ENCODE measurements at places on chromosomes 13 and 19. TPM values are rescaled to one million over a fixed set of nuclear protein-coding genes. Genes with fewer than 3 reads are reported as not detected.
A peak's percentile ranks its signal among the peaks of the same experiment; 100 is the strongest.

DNA sequence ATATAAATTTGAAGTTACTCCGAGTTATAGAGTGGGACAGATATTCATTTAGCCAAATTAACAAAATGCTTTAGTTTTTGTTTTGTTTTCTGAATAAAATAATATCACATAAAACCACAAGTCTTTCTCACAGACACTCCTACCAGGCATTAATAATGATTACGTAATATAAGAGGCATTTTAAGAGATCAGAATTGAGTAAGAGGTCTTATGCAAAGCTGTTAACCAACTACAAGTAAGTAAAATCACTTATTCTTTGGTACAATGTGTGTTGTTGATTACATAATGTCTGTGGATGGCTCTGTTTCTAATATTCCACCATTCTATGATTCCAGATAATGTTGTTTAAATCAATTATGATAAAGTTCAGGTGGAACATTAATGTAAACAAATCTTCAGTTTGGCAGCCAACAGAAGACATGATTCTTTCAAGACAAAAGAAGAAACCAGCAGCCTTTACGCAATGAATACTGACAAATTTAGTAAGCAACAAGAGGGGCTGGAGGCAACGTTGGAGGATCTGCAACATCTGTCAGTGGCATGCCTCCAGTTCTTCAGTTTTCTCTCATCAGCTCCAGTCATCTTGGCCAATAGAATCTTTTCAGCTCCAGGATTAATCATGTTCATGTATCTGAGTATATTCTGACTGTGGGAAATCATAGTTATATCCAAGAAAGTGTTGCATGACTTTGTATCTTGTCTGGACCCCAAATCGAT is 403.8 kb downstream of the SLITRK5 start:
- no peaks in the 10 kb centered on the region for H3K4me1 ChIP-seq
- H3K4me3 ChIP-seq = no peak overlapping the region
- H3K27me3 ChIP-seq = no peaks in the 10 kb centered on the region
- H3K27ac ChIP-seq = no peak overlapping the region
- H3K36me3 ChIP-seq = no peaks in the 10 kb centered on the region
- no peak for DNase-seq

GRCh38 chr19:42207767-42208271 is 9.7 kb downstream of the DEDD2 start:
- H3K4me3 ChIP-seq = no peak overlapping the region
- H3K4me1 ChIP-seq = peaks cover 55% of the 10 kb centered on the region
- peaks cover 37% of the 10 kb centered on the region for H3K36me3 ChIP-seq
- peak overlapping the region; percentile 60 for H3K27ac ChIP-seq
- DNase-seq = peak; percentile 40

- H3K27me3 ChIP-seq = no peaks in the 10 kb centered on the region
- peaks cover 28% of the 10 kb centered on the region for H3K36me3 ChIP-seq
- no peak overlapping the region for H3K27ac ChIP-seq
- no peak overlapping the region for H3K4me3 ChIP-seq
These were observed 13.8 kb downstream of the TGFB1 start for GRCh38 chr19:41339936-41340335.

DNA sequence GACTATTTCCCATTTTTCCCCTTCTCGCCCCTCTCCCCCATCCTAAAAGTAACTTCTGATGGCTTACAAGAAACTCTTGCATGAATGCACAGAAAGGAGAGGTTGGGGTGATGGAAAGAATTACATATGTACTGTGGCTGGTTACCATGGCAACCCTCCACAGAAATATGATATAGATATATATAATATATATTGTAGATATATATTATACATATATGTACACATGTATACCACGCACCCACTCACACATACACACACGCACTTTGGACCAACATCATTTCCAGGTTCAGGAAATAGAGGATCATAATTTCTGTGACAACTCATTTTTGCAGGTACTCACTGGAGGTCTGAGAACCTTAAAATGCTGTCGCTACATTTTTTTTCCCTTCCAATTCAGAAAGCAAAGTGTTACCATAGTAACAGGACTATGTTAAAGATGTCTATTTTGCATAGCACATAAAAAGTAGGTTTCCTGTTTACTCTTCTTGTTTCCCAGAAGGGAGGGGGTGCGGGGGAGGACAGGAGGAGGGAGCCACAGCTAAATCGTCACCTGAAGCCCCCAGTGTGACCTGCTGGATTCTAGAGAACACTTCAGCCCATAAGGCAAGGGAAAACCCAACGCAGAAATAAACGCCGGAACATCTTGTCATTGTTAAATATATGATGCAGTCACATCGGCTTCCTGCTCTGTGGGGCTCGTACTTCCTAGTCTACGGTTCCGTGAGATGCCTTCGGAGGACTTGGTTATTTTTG is 44.7 kb downstream of the EFNB2 start:
- peak; percentile 7 for DNase-seq
- H3K4me3 ChIP-seq = peak overlapping the region; percentile 40
- H3K4me1 ChIP-seq = peaks cover 22% of the 10 kb centered on the region
- H3K27ac ChIP-seq = no peak overlapping the region
- H3K36me3 ChIP-seq = no peaks in the 10 kb centered on the region

DNA sequence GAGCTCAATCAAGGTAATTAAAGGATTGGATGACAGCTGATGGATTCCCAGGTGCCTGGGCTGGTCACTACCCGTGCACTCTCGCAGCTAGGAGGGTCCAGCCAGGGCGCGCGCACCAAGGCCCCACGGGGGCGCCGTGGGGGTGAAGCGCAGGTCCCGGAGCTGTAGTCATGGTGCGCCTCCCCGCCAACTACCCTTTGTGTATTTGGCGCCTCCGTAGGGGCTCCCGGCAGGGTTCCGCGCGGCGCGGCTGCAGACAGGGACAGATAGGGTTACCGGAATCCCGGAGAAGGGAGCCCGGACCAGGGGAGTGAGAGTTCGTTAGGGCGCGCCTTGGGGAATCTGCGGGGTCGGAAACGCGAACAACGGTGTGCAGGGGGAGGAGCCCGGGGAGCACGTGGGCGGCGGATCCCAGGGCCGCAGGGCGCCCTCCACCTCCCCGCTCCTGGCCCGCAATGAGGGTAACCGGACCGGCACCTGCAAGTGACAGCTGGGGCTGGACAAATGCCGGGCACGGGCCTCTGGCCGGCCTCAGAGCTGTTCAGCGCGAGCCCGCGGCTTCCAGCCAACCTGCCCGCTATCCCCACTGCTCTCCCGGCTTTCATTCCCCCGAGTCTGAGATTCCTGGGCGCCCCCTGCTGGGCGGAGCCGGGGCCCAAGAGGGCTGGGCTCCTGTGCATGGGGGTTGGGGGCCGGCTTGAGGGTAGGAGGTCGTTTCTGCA is 3.4 kb upstream of the PRAM1 start:
- peak; percentile 81 for DNase-seq
- H3K27ac ChIP-seq = peak overlapping the region; percentile 63
- peaks cover 8% of the 10 kb centered on the region for H3K4me1 ChIP-seq
- no peaks in the 10 kb centered on the region for H3K36me3 ChIP-seq
- peak overlapping the region; percentile 84 for H3K4me3 ChIP-seq

- no peak overlapping the region for H3K4me3 ChIP-seq
- no peak for DNase-seq
- H3K27me3 ChIP-seq = peaks cover 4% of the 10 kb centered on the region
- H3K27ac ChIP-seq = no peak overlapping the region
- peaks cover 48% of the 10 kb centered on the region for H3K4me1 ChIP-seq
- peaks cover 2% of the 10 kb centered on the region for H3K36me3 ChIP-seq
These were observed 3.0 kb downstream of the KCTD12 start for GRCh38 chr13:76883236-76883635.

- H3K27me3 ChIP-seq = no peaks in the 10 kb centered on the region
- H3K27ac ChIP-seq = no peak within 1 kb of the TSS
- H3K36me3 ChIP-seq = peaks cover 6% of the 10 kb centered on the region
- H3K4me3 ChIP-seq = peak within 1 kb of the TSS; percentile 71
These were observed at the start of gene CTXN1 for GRCh38 chr19:7926021-7926726. Gene CTXN1 (minus strand): TSS chr19:7926135. CDS start chr19:7925538, 597 bp downstream.

USF2 gene
- total RNA-seq = 144 TPM

TUBA3C gene
- total RNA-seq = not detected

Data from activated naive CD4-positive, alpha-beta T cell treated with anti-CD3 and anti-CD28 coated beads for 36 hours (primary cell).